ENCODE measurements at places on chromosomes 5 and 9. TPM values are rescaled to one million over a fixed set of nuclear protein-coding genes. Genes with fewer than 3 reads are reported as not detected.

Gene NUDT12
- total RNA-seq, result 15.7 TPM

Gene CTXN3
- total RNA-seq, result not detected

Gene KCNIP1
- not detected for total RNA-seq

Gene PCDHAC1
- total RNA-seq, result 0.54 TPM

Gene FST
- total RNA-seq, result 8.8 TPM

Gene PCDHGB5
- 2.3 TPM for total RNA-seq

Gene SPOCK1
- total RNA-seq, result 4.2 TPM

Gene TGFBI
- total RNA-seq, result 25.3 TPM

Gene FGFR4
- 264 TPM for total RNA-seq

Gene TRAF1
- 3.3 TPM for total RNA-seq

Gene CEL
- 9.1 TPM for total RNA-seq

Gene PAPPA
- total RNA-seq, result 0.70 TPM

Gene STK32A
- total RNA-seq, result 0.38 TPM

Gene IRX1
- total RNA-seq, result not detected

Gene IL3
- total RNA-seq, result not detected

Gene FOXD4
- not detected for total RNA-seq

Gene PGM5
- 30.5 TPM for total RNA-seq

Gene BDP1
- 34.2 TPM for total RNA-seq

Gene TRIM36
- 48.5 TPM for total RNA-seq

Gene PCDHB13
- 0.83 TPM for total RNA-seq

Gene DCANP1
- not detected for total RNA-seq

Gene INSL4
- not detected for total RNA-seq

Gene ELAVL2
- not detected for total RNA-seq

Gene GABRG2
- not detected for total RNA-seq

Gene FAXDC2
- total RNA-seq, result 37.1 TPM

Gene PHYHD1
- total RNA-seq, result 23.9 TPM

Gene SLC36A3
- total RNA-seq, result not detected

Gene NUTM2G
- total RNA-seq, result not detected

Gene PRSS3
- total RNA-seq, result 281 TPM

Gene CSNK1A1
- 253 TPM for total RNA-seq

Gene ADAMTS2
- total RNA-seq, result 90.0 TPM

Gene SLC31A1
- total RNA-seq, result 51.7 TPM

Gene SMIM32
- total RNA-seq, result 5.8 TPM

Gene RETREG1
- 19.3 TPM for total RNA-seq

Gene SPATA6L
- 18.2 TPM for total RNA-seq

Gene SVEP1
- total RNA-seq, result 6.1 TPM

Gene SLC6A7
- 41.6 TPM for total RNA-seq

Gene BNC2
- total RNA-seq, result 45.4 TPM

Gene AQP7
- 92.1 TPM for total RNA-seq

Gene RNF38
- 16.5 TPM for total RNA-seq

Gene TMEM267
- total RNA-seq, result 5.0 TPM

Gene C5orf52
- not detected for total RNA-seq

Gene ETF1
- 38.2 TPM for total RNA-seq

Gene ANXA2R
- 6.4 TPM for total RNA-seq

Gene GHR
- 5.0 TPM for total RNA-seq

Gene CDC20B
- not detected for total RNA-seq

Gene EGFLAM
- not detected for total RNA-seq

Gene KIF20A
- 9.1 TPM for total RNA-seq

Gene RHOBTB3
- total RNA-seq, result 40.1 TPM

All from Peyer's patch (tissue), 4 donors.